ENCODE measurements at places on chromosomes 7 and 10. TPM values are rescaled to one million over a fixed set of nuclear protein-coding genes. Genes with fewer than 3 reads are reported as not detected.

AVPI1 gene
- 2.2 TPM for total RNA-seq

MAD1L1 gene
- total RNA-seq, result 53.5 TPM

ATG9B gene
- total RNA-seq, result 14.9 TPM

SUN3 gene
- not detected for total RNA-seq

NEUROG3 gene
- not detected for total RNA-seq

CDK14 gene
- total RNA-seq, result 0.80 TPM

KIAA1549 gene
- total RNA-seq, result 1.1 TPM

OLAH gene
- 0.87 TPM for total RNA-seq

EPHB6 gene
- total RNA-seq, result 32.8 TPM

PIK3CG gene
- 7.2 TPM for total RNA-seq

ASB10 gene
- not detected for total RNA-seq

HOGA1 gene
- not detected for total RNA-seq

GRCh38 chr10:103762916-103763315 is 92.5 kb downstream of the SH3PXD2A start:
- DNase-seq, result no peak

GRCh38 chr7:15204421-15204820 is 301.9 kb upstream of the DGKB start:
- DNase-seq, result no peak

DNA sequence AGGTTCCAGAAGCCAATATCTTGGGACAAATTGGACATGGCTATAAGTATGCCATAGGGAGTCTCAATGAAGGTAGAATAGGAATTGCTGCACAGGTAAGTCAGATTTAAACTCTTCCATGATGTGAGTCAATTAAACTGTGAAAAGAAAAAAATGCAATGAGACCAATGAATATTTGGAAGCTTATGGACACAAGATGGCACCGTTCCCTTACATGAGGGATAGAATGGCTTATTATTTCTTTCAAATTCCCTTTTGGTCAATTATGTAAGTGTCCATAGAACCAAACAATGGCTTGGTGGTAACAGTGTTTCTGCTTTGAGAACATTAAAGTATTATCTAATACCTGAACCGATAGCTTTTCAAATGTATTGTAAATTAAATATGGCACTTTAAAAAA is 35.6 kb downstream of the ACADSB start:
- no peak for DNase-seq

DNA sequence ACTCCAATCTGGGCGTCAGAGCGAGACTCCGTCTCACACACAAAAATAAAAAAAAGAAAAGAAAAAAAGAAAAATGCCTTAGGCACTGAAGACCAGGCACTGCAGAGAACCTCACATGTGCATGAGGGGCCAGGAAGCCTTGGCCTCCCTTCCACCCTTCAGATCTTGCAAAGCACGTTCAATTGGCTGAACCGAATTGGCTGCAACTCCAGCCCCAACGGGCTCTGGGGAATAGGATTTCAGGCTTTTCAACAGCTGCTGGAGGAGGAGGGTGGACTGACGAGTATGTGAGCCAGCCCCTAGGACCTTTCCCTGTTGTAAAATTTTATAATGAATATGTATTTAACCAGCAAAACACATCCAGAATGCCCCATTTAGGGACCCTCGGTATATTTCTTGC is 16.7 kb downstream of the TMEM120A start:
- DNase-seq, result no peak

- no peak for DNase-seq
Measured at GRCh38 chr7:97499204-97499603, 232.7 kb upstream of the TAC1 start.

DNA sequence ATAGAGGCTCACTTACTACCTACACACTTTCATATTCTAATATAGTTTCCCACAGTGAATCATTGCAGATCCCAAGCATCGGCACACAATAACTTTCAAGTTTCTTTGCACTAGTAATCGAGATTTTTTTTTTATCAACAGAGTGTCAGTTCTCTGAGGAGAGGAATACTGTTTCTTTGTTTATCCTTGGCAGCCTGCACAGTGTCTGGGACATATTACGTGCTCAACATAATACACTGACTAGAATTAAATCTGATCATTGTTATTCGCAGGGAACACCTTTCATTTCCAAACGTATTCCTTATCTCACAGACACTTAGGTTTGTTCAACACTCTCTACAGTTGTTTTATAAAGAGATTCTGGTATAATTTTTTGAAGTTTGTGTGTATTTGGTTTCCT is 95.3 kb downstream of the CACNA2D1 start:
- no peak for DNase-seq

- DNase-seq, result no peak
Measured at GRCh38 chr7:13715534-13715933, 273.9 kb downstream of the ETV1 start.

- no peak for DNase-seq
Measured at GRCh38 chr10:132613566-132614348, 76.2 kb downstream of the INPP5A start.

DNA sequence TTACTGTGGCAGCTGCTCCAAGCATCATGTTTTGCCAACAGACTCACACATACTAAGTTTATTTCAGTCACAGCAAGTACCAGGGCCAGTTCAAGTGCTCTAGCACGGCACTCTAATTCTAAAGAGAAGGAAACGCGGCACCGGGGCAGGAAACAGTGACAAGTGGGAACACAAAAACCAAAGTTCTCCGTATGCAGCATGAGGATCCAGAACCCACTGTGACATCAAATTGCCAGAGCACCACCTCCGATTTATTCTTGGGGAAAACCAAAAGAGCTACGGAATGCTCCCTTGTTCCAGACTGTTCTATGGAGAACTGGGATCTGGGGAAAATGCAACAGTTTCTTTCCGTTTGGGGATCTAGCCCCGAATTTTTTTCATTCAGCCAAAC is 448 bp upstream of the PTER start:
- DNase-seq, result peak; percentile 29

GRCh38 chr7:37690206-37690605 is 6.6 kb downstream of the GPR141 start:
- DNase-seq, result no peak

GRCh38 chr10:113644185-113645120 is 19.4 kb downstream of the NRAP start:
- no peak for DNase-seq

GRCh38 chr10:97277551-97277950 is 14.9 kb downstream of the ARHGAP19 start:
- DNase-seq, result no peak

DNA sequence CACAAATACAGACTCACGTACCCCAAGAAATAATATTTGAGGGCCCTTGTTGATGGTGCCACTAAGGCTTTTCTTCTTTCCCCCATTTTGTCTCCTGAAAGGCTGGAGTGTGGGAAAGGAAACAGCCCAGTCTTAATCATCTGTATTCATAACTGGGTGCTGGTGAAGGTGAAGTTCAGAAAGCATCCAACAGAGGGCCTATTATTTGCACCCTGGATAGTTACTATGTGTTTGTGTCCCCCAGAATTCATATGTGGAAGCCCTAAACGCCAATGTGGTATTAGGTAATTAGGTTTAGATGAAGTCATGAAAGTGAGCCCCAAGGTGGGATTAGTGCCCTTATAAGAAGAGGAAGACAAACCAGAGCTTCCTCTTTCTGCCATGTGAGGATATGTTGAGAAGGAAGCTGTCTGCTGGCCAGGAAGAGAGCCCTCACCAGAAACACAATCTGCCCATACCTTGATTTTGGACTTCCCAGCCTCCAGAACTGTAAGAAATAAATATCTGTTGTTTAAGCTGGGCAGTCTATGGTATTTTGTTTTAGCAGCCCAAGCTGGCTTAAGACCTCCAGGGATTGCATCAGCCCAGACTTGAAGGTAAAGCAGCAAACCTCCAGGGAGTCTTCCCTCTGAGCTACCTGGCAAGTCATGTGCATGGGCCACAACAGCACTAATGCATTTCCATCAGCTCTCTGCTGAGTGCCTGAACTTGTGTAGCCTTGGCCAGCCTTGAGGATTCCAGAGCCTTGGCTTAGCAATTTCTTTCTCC is 90.0 kb upstream of the ADRB1 start:
- no peak for DNase-seq

- DNase-seq, result no peak
Measured at GRCh38 chr7:80902716-80903308, 16.0 kb downstream of the SEMA3C start.

DNA sequence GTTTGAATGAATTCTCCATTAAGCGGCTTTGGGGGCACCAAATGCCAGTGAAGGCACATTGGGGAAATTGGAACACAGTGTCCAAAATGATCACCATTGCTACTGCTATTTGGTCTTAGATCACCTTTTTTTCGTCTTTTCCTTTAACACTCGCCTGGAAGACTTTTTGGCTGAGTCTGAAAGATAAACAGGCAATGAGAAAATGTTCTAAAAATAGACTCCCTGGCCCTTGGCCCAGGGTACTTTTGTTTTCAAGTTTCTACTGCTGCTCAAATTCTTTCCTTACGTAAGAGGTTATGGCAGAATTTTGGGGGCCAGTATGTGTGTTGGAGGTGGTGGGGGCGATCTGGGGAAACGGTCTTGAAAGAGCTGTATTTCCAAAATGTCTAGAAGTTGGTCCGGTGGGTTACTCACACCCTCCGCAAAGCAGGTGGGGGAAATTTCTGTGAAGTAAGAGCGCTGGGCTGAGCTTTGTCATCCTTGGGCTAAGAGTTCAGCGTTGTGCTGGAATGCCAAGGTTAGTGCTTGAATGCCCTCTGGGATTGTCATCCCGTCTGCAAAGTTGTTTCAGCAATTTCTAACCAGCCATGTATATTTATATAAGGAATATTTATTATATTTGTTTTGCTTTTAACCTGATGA is 1.3 kb upstream of the ITPRIP start:
- DNase-seq, result no peak

- DNase-seq, result no peak
Measured at GRCh38 chr7:119720541-119720940, 552.4 kb upstream of the KCND2 start.
